ENCODE measurements at places on chromosomes 12 and 14. TPM values are rescaled to one million over a fixed set of nuclear protein-coding genes. Genes with fewer than 3 reads are reported as not detected.

DRAM1 gene
- 22.3 TPM for total RNA-seq

- no peak for DNase-seq
Measured at GRCh38 chr14:65847075-65847847, 434.7 kb downstream of the FUT8 start.

- DNase-seq = no peak
Measured at GRCh38 chr14:68747393-68747792, 45.5 kb downstream of the ZFP36L1 start.

DNA sequence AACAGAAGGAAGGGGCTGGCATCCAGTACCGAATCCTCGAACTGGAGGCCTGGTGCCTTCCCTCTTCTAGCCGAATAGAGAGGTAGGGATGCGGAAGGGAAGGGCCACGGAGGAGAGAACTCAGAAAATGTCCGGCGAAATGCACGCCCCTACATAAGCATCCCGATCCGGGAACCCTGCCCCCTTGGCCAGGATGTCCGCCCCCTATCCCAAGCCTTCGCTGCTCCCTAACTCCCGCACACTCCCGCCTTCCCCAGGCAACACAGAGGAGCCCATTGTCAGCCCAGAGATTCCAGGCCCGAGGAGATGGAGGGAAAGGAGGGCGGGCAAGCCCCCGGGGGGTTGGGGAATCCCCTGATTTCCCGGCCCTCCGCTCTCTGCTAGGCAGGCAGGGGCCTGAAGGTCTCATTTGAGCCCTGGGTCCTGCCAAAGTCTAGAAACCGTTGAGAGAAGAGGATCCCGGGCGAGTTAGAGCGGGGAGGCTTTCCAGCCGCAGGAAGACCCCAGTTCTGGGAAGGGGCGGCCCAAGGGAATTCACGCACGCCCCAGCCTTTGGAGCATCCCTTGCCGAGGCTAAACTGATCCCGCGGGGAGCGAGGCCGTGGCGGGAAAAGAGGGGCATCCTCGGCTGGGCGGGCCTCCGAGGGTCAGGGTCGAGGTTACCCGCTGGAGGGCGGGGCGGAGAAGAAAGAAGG is 569 bp upstream of the ARHGEF40 start:
- no peak for DNase-seq

RPGRIP1 gene
- 1.2 TPM for total RNA-seq

MSRB3 gene
- total RNA-seq = 43.8 TPM

- DNase-seq = no peak
Measured at GRCh38 chr12:92470608-92471021, 232.2 kb upstream of the PLEKHG7 start.

DNA sequence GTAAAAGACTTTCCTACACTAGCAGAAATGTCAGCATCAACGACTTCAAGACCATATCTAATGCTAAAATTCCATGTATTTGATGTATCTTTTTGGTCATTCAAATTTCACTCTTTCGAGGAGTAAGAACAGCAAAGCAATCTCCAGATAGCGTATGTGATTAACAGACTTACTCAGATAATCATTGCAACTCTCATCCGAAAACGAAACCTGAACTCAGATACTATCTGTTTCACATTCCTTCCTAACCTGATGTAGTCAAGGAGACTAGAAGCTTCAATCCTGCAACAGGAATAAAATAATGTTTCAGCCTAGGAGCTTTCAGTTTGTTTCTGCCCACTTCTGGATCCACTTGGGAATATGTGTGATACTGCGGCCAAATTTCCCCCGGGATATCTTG is 286.3 kb downstream of the NUAK1 start:
- DNase-seq = no peak

AQP2 gene
- total RNA-seq = not detected

DNA sequence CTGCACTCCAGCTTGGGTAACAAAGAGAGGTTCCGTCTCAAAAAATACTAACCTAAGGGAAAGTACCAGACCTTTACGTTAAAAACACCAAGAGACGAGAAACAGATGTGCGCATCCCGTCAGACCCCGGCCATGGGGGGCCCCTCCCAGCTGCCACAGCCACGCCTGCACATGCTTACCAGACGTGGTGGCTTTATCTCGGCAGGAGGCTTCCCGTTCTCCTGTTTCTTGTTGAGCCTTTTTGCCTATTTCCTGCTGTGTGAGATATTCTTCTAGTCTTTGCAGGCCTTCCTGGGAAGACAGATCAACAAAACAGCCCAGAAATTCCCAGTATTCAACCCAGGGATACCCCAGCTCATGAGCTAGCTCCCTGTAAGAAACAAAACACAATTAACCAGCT is 23.6 kb downstream of the PGAM5 start:
- no peak for DNase-seq

LRRC10 gene
- total RNA-seq = not detected

PDZRN4 gene
- total RNA-seq = 7.1 TPM

- no peak for DNase-seq
Measured at GRCh38 chr12:79982086-79983062, 47.5 kb upstream of the PPP1R12A start.

- DNase-seq = no peak
Measured at GRCh38 chr12:13530966-13531365, 334.4 kb downstream of the EMP1 start.

GRCh38 chr14:68604822-68605221 is 188.0 kb downstream of the ZFP36L1 start:
- DNase-seq = no peak

DNA sequence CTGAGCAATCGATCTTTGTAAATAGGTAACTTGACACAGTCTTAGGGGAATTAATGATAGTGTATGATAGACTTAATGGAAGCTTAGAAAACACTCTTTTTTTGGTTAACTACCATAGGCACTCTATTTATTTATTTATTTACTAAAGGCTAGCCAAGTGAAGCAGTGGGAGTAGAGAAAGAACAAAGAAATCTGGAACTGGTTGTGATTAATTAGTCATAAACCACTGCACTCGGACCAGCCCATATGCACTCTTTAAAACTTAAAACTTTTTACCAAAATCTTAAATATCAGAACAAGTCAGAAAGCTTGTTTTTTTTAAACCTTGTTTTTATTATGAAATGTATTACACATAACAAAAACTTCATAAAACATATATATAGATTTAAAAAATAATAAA is 49.5 kb upstream of the SRP54 start:
- DNase-seq = no peak

DNA sequence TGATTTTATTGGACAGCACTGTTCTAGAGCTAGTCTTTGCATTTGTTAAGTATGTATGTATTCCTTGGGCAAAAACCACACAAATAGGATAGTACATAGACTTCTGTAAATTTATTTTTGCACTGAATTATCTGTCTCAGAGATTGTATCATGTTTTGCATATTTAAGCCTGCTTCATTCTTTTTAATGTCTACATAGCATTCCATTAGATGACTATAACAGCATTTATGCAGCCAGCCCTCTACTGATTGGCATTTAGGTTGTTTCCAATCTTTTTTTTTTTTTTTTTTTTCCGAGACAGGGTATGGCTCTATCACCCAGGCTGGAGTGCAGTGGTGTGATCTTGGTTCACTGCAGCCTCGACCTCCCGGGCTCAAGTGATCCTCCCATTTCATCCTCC is 34.5 kb downstream of the SYNDIG1L start:
- DNase-seq = no peak

DNA sequence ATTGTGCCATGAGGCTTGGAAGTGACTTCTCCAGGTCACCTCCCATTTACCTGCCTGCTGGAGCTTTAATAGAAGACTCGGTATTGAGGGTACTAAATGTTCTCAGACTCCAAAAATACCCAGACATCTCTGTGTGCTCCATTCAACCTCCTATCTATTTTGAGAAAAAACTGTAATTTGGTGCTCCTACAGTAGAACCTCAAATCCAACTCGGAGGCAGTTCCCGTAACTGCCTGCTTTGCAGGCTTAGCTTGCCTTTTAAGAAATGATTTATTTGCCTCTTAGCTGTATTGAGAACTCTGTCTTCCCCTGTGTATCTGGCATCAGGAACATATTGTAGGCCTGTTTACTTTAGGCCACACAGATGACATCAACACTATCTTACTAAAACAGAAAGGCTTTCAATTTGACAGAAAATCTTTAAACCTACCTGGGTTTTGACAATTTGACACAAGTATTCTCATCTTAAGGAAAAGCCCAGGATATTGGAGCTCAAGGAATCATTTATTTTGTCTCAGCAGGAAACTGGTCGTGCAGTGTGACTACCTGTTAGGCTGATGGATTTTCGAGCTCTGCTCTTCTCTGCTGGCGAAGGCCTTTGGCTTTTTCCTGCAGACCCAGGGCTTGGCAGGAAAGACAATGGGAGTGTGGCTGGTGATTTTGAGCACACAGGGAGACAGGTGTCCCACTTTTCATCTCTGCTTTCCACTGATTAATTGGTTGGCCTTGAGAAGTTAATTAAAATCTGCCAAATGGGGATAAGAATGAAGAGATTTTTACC is 314.8 kb downstream of the SNAPC1 start:
- no peak for DNase-seq

DNA sequence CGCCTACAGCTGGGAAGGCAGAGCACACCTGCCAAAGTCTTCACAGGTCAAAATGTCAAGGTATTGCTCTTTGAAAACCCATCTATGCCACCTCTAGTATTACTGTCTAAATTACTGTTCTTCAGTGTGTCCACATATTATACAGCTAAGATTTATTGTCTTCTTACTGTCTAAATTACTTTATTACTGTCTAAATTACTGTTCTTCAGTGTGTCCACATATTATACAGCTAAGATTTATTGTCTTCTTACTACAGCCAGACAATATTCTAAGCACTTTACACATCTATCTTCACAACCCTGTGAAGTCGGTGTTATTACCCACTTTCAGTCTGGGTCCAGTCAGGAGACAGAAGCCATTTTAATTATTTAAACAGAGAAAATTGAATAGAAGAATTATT is 173.9 kb downstream of the MYRFL start:
- DNase-seq = no peak

GRCh38 chr12:9730591-9730990 is 2.3 kb downstream of the CLECL1 start:
- no peak for DNase-seq

FZD10 gene
- 0.25 TPM for total RNA-seq

DNA sequence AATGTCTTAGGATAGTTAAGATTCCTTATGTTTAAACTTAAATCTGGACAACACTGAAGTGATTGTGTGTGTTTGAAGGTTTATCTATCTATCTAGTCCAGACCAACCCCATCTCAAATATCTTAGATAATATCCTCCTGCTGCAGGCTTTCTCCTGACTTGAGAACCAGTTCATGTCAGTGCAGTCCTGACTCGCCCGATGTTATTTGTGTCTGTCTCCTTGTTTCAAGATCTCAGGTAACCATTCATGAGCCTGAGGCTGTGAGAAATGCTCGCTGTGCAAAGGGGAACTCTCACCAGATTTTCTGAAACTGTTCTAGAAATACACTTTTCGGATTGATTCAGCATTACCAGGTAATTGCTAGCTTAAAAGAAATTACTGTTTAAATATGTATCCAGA is 356.2 kb downstream of the SNAPC1 start:
- no peak for DNase-seq

- DNase-seq = no peak
Measured at GRCh38 chr12:12176402-12176801, 90.4 kb downstream of the LRP6 start.

DNA sequence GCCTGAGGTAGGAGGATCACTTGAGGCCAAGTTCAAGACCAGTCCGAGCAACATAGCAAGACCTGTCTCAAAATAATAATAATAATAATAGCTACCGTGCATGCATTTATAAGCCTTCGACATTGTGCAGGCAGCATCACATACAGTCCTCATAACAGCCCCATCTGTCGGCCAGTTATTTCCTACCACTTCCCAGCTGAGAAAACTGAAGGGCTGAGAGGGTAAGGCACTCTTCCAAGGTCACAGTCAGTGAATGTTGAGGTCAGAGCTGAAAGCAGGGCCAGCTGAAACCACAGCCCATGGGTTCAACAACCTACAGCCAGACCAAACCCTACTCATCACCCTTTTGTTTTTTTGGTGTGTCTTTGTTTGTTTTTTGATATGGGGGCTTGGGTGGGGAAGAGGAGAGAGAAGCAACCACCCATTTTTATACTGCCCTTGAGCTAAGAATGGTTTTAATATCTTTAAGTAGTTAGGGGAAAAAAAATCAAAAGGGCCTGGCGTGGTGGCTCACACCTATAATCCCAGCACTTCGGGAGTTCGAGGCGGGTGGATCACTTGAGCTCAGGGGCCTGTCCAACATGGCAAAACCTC is 16.8 kb upstream of the ITPK1 start:
- no peak for DNase-seq

BBOF1 gene
- total RNA-seq = 5.5 TPM

ANKRD33 gene
- total RNA-seq = not detected

DNA sequence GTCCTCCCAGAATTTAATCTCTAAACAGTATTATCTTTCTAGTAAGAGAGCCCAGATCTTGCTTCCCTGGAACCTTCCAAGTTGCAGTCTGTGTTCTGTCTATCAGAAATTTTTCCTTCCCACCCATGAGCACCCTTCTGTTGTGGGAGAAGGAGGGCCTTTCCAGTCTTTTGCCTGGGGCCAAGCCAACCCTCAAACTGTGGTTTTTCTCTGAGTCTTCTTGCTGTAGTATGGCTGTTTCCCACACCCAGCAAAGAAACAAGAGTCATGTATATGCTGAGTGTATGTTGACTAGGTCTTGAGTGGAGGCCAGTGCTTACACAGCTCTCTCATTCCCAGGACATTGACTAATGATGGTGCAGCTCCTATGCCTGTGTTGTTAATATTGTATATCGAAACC is 104.5 kb downstream of the TGFB3 start:
- no peak for DNase-seq

- no peak for DNase-seq
Measured at GRCh38 chr12:126055521-126055920, 990.3 kb downstream of the AACS start.

- no peak for DNase-seq
Measured at GRCh38 chr12:25421651-25422167, 131.4 kb downstream of the LMNTD1 start.

DNA sequence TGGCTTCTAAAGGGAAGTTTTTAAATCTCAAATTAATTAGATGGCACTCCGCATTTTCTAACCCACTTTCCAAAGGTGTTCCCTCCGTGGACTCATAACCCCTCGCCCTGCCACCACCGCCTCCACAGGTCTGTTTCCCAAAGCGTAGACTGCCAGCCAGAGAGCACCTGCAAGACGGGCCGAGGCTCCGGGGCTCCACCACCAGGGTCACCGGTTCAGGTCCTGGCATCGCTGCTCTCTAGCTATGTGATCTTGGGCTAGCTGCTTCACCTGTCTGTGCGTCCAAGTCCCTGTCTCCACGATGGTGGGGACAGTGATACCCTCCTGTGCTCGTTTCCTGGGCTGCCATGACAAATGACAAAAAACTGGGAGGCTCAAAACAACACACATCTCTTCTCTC is 11.5 kb downstream of the RIMBP2 start:
- DNase-seq = no peak

GRCh38 chr12:119180380-119181040 is 1.8 kb downstream of the HSPB8 start:
- no peak for DNase-seq

BATF gene
- 8.2 TPM for total RNA-seq

All from omental fat pad (tissue), 4 donors.